Stimulated activated CD4-positive, alpha-beta T cell treated with anti-CD3 and anti-CD28 coated beads, Interleukin-15, amount 100 ng/mL, for 24 hours (primary cell): ENCODE measurements at places on chromosomes 3 and 15.

DNA sequence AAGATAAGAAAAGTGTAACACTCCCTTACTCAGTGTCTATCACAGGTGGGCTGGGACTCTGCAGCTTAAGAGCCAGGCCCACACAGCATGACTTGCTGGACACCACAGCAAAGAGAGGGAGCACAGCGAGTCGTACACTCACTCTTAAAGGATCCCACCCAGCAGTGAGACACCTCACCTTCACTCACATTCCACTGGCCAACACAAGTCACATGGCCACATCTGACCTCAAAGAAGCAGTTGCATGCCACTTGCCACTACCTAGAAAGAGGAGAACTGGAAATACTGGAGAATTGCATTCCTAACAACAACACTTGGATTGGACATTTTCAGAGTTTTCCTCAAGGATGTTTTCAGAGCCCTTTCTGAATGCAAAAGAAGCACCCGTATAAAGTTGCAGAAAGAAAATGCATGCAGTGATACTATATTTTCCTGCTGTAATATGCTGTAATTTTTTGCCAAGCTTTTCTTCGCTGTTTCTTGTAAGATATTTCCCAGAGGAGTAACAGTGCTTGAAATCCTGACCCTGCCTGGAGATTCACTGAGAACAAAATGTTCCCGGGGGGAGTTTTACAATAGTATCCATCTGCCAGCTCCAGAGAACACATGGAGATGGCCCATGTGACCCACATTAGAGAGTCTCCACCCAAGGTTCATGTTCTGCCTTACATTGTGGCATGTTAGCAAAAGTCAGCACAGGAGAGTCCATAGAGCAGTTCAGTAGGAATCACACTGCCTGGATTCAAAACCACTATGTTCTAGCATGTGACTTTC is 42.2 kb downstream of the TRIM42 start:
- no peak for DNase-seq

- no peak for DNase-seq
These were observed 515.3 kb downstream of the SOX2 start for GRCh38 chr3:182226995-182227394.

DNA sequence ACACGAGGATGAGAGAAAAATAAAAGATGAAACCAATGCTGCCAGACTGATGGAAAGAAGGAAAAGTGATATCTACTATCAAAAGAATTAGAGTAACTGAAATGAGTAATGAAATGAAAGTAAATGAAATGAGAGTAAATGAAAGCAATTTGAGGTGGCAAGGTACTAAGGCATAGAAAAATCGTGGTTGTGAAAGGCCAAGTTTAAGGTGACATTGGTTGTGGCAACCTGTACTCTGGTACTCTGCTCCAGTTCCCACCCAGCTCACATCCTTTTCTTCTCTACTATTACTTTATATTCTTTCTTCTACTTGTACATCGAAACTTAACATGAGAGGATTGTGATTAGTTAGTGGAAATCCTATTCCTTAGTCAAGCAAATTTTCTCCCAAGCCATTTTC is 10.1 kb downstream of the RFX7 start:
- DNase-seq, result no peak

DNA sequence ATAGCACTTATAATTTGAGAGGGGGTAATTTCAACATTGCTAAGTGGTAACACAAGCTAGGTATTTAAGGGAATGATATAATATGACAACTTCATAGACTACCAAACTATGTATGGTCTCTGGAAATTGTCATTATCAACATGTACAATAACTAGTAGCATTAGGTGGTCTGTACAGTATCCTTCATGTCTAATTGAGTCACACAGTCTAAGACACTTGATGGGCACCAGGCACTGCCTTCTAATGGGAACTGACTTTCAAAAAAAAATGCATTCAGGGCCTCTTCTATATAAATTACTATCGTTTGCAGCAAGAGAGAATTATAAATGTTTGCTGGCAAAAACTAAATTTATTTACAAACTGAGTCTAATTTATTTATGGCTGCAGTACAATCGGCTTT is 271.8 kb downstream of the MECOM start:
- DNase-seq, result no peak

- DNase-seq, result no peak
These were observed 30.6 kb upstream of the CP start for GRCh38 chr3:149252272-149252671.

GRCh38 chr3:11072631-11073030 is 80.1 kb downstream of the SLC6A1 start:
- no peak for DNase-seq

- peak; percentile 52 for DNase-seq
These were observed 968 bp upstream of the TMEM266 start for GRCh38 chr15:76058714-76059319.

DNA sequence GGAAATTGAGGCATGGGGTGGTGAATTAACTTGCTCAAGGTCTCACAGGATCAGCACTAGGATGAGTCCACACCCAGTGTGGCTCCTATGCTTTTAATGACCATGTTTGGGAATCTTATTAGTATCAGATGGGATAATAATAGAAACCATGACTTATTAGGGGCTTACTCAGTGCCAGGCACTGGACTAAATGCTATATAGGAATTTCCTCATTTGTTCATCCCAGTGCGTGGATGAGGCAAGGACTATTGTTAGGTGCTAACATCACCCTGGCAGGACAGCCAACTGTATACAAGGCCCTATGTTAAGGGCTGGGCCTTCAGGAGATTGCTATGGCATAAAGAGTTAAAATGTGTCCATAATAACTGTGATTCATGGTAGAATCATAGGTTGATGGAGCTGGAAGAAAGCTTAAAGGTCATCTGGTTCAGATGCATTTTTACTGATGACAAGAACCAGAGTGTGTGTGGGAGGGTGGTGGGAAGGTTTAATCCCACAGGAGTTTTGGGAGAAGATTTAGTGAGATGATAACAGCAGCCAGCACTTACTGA is 4.7 kb upstream of the FEM1B start:
- no peak for DNase-seq

DNA sequence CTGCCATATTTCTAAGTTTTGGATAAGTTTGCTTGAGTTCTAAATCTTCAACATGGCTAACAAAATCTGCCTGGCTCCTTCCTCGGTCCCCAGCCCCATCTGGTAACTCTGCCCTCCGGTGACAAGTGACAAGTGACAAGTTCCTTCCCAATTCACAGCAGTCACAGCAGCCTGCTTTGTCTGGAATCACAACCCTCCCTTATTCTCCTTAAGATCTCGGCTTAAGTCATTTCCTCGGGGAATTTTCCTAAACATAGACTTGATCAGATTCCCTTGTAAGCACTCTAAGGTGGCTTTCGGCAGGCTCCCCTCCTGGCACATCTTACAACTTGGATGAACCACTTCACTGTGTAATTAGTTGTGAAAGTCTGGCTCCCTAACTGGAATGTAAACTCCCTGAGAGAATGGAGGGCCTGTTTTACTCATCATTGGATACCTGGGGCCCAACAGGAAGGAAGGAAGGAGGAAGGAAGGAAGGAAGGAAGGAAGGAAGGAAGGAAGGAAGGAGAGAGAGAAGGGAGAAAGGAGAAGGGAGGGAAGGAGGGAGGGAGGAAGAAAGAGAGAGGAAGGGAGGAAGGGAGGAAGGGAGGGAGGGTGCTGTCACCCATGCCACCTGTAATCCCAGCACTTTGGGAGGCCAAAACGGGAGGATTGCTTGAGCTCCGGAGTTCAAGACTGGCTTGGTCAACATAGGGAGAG is 126.4 kb downstream of the SHQ1 start:
- DNase-seq, result no peak

GRCh38 chr3:123769356-123769743 is 114.8 kb downstream of the MYLK start:
- DNase-seq, result no peak

DNA sequence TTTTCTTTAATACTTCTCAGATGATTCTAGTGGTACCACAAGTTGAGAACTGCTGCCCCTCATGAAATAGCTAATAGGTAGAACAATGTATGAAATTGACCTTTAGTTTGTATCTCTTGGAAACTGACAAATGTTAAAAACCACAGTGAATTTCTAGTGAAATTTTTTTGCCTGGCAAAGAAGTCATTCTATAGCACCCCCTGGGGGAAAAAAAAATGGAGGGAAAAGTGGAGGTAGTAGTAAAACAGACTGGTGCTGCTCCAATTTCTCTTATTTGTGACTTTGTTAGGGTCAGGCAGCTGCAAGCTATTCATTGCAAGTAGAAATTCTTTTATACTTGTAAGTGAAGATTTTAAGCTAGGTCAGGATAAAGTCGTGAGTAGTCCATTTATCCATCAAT is 605.0 kb downstream of the NLGN1 start:
- no peak for DNase-seq

DNA sequence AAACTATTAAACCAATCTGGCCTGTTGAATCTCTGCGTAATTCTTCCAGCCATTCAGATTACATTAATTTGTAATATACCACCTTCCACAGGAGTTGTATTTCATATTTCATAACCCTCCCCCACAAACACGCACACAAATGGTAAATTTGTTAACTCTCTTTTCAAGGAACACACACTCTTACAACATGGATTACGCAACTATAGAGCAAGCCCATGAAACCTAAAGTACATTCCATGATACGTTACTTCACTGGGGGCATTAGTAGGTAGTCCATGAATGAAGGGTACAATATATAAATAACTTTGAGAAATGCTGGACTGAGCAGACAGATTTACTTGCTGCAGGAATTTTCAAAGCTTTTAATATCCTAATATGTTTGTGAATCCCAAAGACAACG is 65.0 kb downstream of the TRIM69 start:
- no peak for DNase-seq

DNA sequence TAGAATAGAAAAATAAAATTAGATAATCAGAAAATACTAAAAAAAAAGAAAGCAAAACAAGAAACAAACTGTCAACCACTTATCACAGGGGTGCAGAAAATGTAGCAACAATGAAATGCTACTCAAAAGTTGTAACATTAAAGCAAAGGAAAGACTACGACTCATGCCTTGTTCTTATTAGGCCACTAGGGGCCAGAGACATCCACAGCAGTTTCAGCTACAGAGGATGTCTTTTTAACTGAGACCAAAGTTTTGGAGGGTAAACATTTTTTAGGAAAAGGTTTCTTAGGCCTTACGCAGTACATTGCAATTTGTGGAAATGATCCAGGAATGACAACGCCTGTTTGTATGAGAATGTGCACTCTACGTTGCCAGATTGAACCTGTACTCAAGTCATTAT is 15.4 kb upstream of the CADM2 start:
- DNase-seq, result no peak

GRCh38 chr3:50264383-50264963 is 4.5 kb upstream of the SEMA3B start:
- DNase-seq, result no peak

GRCh38 chr15:29102911-29103823 is 166.5 kb downstream of the NSMCE3 start:
- peak; percentile 33 for DNase-seq

- no peak for DNase-seq
These were observed 112.5 kb downstream of the IGF2BP2 start for GRCh38 chr3:185712337-185712736.

DNA sequence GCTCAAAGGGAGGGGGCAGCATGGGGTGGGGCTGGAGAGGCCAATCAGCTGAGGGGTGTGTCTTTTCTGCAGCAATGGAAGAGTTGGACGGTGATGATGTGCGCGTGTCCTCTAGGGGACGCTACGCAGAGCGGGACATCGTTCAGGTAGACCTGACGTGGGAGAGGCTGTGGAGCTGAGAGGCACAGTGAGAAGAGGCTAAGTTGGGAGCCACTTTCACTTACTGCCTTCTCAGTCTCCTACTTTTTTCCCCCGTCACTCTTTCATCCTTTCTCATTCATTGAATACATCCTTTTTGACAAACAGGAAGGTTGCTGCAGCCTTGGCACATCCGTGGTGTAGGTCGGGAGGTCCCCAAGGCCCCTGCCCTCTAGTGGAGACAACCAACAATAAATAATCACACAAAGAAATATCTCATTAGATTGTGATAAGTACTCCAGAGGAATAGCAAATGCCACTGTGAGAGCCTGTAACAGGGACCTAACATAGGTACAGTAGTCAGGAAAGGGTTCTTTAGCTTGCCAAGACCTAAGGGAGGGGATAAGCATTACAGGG is 4.4 kb upstream of the BRPF1 start:
- peak; percentile 68 for DNase-seq

- DNase-seq, result no peak
These were observed 228.7 kb downstream of the MBNL1 start for GRCh38 chr3:152497457-152497856.

DNA sequence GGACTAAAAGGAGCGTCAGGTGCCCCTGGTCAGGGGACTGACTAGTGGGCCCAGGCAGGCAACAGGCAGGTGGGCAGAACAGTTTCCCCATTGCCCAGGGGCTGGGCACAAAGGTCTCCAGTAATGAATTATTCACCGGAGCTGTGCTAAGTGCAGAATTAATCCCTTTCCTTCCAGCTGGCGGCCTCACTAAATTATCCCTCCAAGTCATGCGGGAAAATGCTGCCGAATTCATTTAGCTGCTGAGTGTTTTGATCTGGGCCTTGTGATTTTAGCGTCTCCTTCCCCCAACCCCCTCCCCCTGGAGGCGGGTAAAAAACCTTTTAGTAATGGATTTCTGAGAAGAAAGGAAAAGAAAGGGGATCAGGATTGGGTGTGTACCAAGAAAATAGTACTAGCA is 47.2 kb downstream of the CCDC33 start:
- no peak for DNase-seq

DNA sequence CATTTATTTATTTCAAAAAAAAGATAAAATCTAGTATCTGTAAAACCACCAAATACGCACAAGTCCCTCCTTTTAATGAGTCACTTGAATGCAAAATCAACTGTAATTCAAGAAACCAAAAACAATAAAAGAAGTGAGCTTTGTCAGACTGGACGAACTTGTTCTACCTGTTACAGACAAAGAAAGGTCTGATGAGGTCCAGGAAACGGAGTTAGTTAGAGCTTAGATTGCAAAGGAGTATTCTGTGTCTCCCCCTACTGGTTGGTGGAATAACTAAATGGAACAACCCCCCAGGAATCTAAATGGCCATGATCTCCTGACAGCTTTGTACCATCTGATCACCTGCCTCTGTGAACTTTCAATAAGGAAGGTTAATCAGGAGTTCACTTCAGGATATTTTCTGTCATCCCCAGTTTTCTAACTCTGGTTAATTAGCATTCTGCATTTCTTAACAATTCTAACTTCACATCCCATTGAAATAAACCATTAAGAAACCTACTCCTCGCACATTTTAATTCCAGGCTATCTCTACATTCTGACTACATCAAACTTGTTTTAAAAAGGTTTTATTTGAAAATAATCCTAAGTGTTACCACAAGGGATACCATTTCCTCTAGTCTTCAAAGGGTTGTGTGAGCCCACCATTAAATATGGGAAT is 333.0 kb upstream of the SATB1 start:
- DNase-seq, result peak; percentile 18

- DNase-seq, result no peak
These were observed 551.2 kb upstream of the CCDC54 start for GRCh38 chr3:106825962-106826605.

- DNase-seq, result no peak
These were observed 54.6 kb downstream of the ATP2B2 start for GRCh38 chr3:10450494-10451440.
